Left lung (tissue), 14 donors: ENCODE measurements at places on chromosomes 1 and 21. TPM values are rescaled to one million over a fixed set of nuclear protein-coding genes. Genes with fewer than 3 reads are reported as not detected.

GRCh38 chr1:200115532-200115931 is 88.0 kb downstream of the NR5A2 start:
- no peak for DNase-seq

Gene ICOSLG
- polyA plus RNA-seq, result 1.7 TPM

Gene C1orf185
- polyA plus RNA-seq, result not detected

DNA sequence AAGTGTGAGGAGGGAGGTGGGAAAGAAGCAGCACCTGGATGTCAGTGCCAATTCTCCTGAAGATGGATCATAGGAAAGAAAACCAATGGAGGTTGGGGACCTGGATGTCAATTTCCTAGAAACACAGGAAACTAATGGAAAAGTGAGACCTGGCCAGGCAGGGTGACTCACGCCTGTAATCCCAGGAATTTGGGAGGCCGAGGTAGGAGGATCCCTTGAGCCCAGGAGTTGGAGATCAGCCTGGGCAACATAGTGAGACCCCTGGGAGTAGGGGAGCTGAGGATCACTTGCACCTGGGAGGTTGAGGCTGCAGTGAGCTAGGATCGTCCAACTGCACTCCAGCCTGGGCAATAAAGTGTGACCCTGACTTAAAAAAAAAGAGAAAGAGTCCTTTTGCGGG is 21.4 kb upstream of the SLC9A1 start:
- no peak for DNase-seq

- DNase-seq, result no peak
Measured at GRCh38 chr1:118021668-118022067, 92.1 kb downstream of the WDR3 start.

Gene DCST2
- 2.0 TPM for polyA plus RNA-seq

DNA sequence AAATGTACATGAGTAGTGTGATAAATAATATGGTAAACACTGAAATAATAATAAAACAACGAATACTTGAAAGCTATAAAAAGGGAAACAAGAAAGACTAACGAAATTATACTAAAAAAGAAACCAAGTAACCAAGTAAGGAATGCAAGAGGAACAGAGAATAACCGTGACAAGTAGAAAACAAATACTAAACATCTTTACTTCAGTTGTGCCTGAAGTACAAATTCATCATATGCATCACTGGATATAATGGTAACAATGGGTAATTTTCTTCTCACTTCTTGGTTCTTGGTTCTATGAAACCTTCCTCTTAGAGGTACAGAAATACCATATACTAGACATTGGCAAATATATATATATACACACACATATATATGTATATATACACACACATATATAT is 1093.6 kb upstream of the B3GALT2 start:
- no peak for DNase-seq

Gene LCE5A
- not detected for polyA plus RNA-seq

DNA sequence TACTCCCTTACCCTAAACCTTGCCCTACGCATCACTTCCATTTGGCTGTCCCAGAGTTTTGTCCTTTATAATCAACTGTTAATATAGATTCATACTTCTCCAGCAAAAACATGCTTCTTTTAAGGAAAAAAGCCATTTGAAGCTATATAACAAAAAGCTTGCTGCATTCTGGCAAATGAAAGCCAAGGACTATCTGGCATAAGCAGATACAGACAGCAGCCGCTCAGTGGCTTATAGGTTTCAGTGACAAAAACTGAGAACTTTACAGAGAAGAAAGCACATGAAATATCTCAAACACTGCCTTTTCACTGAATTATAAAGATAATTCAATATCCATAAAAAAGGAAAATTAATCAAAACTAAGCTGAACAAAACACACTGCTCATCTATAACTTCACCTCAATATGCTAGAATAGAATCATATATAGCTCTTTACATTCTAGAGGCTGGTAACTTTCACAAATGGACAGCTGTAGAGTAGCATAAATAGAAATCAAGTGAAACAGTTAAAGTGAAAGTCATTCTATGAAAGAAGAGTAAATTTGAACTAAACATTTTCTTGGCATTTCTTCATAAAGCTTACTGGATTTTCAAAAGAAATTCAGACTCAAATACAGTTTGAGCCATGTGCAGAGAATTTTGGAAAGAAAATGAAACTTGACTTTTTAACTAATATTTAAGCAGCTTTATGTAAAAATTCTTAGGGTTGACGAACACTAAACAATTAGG is 19.6 kb downstream of the CDC42BPA start:
- no peak for DNase-seq
